ENCODE measurements at places on chromosomes 16 and 17. TPM values are rescaled to one million over a fixed set of nuclear protein-coding genes. Genes with fewer than 3 reads are reported as not detected.

DNA sequence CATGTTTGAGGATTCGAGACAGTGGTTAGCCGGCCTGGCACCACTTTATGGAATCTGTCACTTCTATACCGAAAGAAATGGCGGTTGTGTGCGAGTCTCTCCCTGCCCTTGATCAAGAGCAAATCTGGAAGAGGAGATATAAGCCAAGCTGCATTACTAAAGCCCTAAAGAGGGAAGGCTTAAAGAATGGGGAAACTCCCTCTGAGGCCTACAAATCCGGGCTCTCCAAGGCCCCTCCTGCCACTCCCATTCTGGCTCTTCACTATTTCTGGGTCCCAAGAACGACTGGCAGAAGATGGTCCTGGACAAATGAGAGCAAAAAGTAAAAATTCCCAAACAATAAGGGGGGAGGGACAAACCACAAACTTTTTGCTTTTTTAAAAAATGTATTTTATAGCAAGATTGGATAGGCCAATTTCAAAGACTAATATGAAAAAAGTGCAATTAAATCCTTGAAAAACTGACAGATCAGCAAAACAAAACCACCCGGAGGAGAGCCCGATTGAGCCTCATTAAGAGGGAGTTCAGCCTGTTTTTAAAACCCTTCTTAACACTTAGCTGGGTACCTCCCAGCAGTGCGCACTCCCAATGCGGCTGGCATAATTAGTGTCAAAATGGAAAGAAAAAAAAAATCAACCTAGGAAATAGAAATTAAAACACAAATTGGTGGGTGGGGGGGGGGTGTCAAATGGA lies 193.5 kb downstream of the ZFHX3 start:
- DNase-seq: no peak

TEDC2 gene
- 16.0 TPM for total RNA-seq

CD300H gene
- total RNA-seq: not detected

DNA sequence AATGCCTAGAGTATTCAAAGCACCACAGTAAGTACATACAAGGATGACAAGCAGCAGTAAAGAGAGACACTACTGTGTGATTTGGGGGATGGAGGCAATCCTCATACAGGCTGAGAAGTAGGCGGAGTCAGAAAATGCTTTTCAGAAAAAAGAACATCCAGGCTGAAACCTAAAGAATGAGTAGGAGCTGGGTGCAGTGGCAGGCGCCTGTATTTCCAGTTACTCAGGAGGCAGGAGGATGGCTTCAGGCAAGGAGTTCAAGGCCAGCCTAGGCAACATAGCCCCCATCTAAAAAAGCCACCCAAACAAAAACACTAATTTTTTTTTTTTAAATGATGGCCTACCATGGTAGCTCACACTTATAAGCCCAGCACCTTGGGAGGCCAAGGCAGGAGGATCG lies 10.3 kb downstream of the KANSL1 start:
- no peak for DNase-seq
